ENCODE measurements at places on chromosomes 2 and 18.

DNA sequence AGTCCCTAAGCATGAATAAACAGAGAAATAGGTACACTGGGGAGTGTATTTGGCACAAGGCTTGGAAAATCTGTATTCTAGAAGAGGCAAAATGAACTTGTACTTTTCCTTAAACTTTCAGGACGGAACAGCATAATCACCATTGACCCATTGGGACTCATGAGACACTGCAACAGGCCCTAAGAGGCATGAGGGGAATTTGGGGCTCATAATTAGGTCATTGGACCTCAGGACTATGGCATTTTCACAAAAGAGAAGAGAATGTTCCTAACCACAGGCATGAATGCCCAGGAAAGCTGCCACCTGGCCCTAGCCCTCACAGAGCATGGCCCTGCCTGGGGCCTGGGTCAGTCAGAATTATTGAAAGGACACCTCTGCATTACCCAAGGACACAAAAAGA is 67.9 kb upstream of the PIK3C3 start:
- DNase-seq: no peak

- no peak for DNase-seq
These were observed 75.4 kb downstream of the CSRNP3 start for GRCh38 chr2:165544897-165545296.

DNA sequence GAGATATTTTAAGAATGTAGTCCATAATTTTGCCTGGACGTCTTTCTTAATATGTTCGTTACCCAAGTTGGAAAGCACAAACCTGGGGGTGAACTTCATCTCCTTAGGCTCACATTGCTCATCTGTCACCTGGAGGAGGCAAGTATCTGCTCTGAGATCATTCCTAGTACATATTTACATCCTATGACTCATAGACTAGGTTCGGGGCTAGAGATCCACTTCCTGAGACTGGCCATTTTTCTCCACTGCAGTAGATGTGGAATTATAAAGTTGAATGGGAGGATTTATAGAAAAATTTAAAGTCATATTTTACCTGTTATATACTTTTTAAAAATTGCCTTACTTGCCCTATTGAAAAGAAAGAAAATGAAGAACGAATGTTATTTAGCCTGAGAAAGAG is 77.5 kb upstream of the PROKR1 start:
- no peak for DNase-seq

GRCh38 chr2:1995584-1995983 is 251.3 kb upstream of the PXDN start:
- DNase-seq: no peak

DNA sequence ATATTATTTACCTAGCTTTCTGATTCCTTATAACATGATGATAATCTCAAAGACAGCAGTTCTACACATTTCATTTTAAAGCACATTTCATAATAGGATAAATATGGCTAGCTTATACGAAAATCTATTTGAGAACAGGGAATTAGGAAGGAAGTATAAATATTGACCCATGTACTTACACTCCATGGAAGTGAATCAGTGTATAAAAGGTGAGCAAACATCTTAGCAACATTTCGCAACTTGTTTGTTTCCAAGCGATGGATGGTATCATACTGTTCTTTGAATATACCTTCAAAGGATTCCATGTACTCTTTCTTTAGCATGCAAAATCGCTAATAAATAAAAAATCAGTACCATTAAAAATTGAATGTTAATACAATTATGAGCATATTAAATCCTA is 53.1 kb downstream of the CWC22 start:
- DNase-seq: no peak

- no peak for DNase-seq
These were observed 42.0 kb upstream of the SCG2 start for GRCh38 chr2:223644136-223644535.
